Nephron progenitor cell (in vitro differentiated cells): ENCODE measurements at places on chromosomes 12 and 14.
A peak's percentile ranks its signal among the peaks of the same experiment; 100 is the strongest.

DNA sequence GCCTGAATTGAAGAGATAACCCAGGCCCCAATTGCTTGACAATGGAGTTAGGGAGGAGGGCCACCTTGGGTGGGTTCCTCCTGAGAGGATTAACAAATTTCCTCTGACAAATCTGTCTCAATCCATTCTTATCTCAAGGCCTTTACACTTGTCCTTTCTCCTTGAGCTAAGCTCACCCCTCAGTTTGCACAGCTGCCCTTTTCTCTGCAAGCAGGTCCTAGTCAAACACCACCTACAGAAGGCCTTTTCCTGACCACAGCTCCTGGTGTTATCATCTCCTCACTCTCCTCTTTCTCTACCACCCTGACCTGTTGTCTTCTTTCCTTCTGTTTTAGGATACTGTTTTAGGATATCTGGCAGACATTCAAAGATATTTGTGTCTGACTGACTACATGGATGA lies 26.4 kb upstream of the GSC start:
- H3K4me3 ChIP-seq, result no peak overlapping the region
- no peaks in the 10 kb centered on the region for H3K36me3 ChIP-seq
- DNase-seq, result no peak
- no peak overlapping the region for H3K27ac ChIP-seq

DNA sequence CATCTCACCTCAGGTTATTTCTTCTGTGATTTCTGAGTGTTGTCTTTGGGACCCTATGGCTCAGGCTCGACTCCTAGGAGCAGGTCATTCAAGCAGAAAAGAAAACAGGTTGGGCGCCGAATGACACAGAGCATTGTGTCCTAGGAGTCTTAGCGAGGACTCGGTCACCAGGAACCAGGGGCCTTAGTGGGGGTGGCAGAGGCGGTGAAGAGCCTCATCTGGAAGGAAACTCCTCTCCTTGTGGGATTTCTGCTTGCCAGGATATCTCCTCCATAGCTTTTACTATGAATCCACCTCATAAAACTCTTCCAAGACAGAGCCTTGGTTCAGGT lies 630 bp downstream of the PLEKHH1 start:
- peaks cover 24% of the 10 kb centered on the region for H3K4me1 ChIP-seq
- peak overlapping the region; percentile 90 for H3K4me3 ChIP-seq
- DNase-seq, result peak; percentile 39
- no peaks in the 10 kb centered on the region for H3K36me3 ChIP-seq

DNA sequence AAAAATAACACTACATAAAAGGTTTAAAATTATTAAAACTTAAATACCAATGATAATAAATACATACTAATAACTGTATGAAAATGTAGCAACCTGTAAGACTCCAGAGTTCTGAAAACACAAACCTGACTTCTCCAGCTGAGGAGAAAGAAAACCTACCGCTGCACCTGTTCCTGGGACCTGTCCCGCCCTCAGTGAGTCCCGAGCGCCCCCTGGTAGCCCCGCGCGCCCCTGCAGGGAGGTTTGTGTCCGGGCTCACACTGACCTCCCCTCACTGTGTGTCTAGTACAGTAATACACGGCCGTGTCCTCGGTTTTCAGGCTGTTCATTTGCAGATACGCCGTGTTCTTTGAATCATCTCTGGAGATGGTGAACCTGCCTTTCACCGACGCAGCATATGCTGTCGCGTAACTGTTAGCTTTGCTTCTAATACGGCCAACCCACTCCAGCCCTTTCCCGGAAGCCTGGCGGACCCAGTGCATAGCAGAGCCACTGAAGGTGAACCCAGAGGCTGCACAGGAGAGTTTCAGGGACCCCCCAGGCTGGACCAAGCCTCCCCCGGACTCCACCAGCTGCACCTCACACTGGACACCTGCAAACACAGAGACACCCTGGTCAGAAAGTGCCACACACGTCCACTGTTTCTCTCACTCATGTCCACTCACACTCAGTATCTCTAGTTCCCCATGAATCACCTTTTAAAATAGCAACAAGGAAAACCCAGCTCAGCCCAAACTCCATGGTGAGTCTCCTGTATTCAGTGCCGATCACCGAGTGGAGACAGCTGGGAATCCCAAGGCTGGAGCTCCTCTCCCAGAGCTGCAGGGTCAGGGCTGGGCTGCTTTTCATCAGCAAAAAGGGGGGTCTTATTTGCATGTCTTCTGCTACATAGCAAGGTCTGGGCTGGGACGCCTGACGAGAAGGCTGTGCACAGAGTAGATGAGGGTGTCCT lies 1276.3 kb downstream of the TMEM121 start:
- H3K4me3 ChIP-seq, result no peak overlapping the region
- no peaks in the 10 kb centered on the region for H3K4me1 ChIP-seq
- no peaks in the 10 kb centered on the region for H3K36me3 ChIP-seq

- H3K27ac ChIP-seq, result no peak overlapping the region
- no peak overlapping the region for H3K4me3 ChIP-seq
These were observed 98.9 kb downstream of the RERG start for GRCh38 chr12:15122344-15122743.

GRCh38 chr12:68612202-68612601 lies 1.5 kb downstream of the RAP1B start:
- peak overlapping the region; percentile 90 for H3K4me3 ChIP-seq
- peaks cover 54% of the 10 kb centered on the region for H3K4me1 ChIP-seq

DNA sequence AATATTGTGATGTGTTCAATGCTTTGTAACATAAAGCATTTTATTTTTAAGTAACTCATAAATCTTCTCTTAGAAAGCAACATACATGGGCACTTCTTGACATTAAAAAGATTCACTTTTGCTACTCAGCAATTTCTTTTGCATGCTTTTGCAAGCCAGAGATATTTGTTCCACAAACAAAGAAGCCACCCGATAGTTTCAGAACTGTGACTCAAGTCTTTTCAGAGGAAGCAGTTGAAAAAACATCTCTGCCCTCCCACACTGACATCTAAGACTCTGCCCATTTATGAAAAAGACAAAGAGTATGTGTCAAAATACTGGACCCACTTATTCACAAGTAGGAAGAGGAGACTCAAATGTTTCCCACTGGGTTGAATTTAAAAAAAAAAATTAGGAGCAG lies 7.5 kb downstream of the APPL2 start:
- H3K27me3 ChIP-seq, result no peaks in the 10 kb centered on the region
- H3K4me3 ChIP-seq, result no peak overlapping the region
- peak overlapping the region; percentile 32 for H3K27ac ChIP-seq
- H3K36me3 ChIP-seq, result peaks cover 58% of the 10 kb centered on the region

GRCh38 chr12:105987685-105988035 lies 151.1 kb downstream of the NUAK1 start:
- no peak overlapping the region for H3K4me3 ChIP-seq
- peaks cover 5% of the 10 kb centered on the region for H3K4me1 ChIP-seq
- H3K27me3 ChIP-seq, result peaks cover 7% of the 10 kb centered on the region
- no peak for DNase-seq
- no peak overlapping the region for H3K27ac ChIP-seq

DNA sequence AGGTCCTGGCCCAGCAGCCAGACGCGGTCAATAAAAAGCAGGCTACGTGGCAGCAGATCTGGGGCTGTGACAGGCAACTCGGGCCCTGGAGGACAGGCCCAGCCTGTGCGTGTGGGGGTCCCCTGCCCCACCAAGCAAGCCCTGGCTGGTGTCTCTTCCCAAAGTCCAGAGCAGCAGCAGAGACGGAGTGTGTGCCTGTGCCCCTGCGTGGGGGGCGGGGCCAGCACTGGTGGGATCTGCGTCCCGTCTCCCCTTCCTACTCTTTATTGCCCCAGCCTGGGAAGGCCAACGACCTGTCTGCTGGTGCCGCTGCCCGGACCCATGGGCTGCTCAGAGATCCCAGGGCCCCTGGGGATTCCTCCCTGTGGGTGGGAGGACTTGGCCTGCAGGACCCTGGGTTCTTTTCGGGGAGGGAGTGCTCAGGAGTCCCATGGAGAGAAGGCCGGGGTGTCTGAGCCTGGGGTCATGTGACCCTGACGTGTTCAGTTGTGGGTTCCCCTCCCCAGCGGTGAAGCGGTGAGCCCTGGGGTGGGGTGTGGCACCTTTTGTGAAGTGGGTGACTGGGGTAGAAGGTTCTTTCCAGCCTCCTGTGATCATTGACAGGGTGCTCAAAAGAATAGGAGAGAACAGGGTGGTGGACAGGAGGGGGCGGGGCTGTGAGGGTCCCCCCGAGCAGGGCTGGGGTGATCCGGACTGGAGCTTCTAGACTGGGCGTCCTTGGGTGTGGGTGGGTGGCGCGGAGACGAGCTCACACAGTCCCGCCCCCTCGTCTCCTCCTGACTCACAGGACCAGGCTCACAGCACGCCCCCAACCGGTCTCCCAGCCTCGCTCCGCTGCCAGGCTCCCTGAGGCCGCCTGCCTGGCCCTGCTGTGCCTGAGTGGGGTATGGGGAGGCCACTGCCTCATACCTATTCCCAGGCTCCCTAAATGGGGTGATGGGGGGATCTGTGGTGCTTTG lies 22.4 kb downstream of the ASPG start:
- H3K36me3 ChIP-seq, result no peaks in the 10 kb centered on the region
- H3K4me3 ChIP-seq, result no peak overlapping the region
- peaks cover 24% of the 10 kb centered on the region for H3K4me1 ChIP-seq

DNA sequence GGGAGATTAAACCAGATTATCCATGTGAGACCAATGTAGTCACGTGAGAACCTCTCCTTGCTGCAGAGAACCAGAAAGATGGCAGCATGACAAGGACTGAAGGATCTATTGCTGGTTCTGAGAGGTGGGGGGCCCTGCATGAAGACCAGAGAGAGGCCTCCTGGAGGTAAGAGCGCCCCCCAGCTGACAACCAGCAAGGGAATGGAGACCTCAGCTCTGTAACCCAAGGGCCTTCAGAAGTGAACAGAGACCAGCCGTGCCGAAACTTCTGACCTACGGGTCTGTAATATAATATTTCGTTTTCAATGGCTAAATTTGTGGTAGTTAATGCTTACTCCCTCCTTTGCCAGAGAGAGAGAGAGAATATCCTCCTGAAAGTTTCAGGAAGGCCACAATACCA lies 524.1 kb upstream of the TBX3 start:
- no peak overlapping the region for H3K4me3 ChIP-seq
- DNase-seq, result no peak
- peaks cover 73% of the 10 kb centered on the region for H3K4me1 ChIP-seq
- H3K27me3 ChIP-seq, result peaks cover 3% of the 10 kb centered on the region

DNA sequence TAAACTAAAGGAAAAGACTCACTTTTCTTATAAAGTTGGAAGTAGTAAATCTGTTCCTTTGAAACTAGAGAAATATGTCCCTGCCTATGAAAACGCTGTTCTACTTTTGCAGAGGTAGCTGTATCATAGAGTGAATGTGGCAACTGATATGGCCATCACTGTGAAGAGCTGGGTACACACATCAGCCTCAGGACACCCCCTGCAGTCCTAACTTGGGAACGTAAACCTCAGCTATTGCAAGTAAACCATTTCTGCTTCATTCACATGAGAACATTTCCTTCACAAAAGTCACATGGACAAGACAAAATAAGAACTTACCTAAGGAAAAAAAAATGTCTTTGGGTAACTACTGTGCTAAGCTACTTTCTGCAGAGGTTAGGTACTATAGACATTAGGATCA lies 233.3 kb upstream of the PPFIA2 start:
- no peaks in the 10 kb centered on the region for H3K4me1 ChIP-seq
- H3K27ac ChIP-seq, result no peak overlapping the region
- peak; percentile 16 for DNase-seq
- no peaks in the 10 kb centered on the region for H3K36me3 ChIP-seq

DNA sequence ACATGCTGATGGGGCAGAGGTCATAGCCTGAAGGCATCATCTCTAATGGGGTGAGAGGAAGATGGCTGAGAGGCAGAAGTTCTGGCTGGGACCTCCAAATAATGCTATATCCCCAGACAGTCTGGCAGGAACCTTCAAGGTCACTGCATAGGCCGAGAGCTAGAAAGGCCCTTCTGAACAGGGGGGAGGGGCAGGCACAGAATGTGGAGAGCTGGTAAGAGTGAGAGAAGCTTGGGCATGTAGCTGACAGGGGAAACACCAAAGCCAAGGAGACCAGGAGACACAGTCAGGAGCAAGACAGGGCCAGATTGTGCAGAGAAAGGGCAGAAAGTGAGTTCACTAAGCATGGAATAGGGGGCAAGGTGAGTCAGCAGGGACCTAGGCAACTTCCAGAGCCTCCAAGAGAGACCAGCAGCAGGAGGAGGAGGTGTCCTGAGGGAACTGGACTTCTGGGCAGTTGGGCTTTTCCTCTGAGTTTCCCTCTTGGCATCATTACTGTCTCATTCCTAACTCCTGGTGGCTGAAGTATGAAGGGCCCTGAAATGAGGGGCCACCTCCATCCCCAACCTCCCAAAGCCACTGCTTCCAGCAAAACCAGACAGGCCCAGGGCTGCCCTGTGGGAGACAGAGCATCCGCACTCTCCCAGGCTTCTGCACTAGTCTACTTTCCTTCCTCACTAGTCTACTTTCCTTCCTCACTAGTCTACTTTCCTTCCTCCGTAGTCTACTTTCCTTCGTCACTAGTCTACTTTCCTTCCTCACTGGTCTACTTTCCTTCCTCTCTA lies 17.1 kb downstream of the ANO2 start:
- H3K36me3 ChIP-seq, result no peaks in the 10 kb centered on the region
- no peak for DNase-seq
- H3K27me3 ChIP-seq, result peaks cover 47% of the 10 kb centered on the region
- H3K4me3 ChIP-seq, result no peak overlapping the region

DNA sequence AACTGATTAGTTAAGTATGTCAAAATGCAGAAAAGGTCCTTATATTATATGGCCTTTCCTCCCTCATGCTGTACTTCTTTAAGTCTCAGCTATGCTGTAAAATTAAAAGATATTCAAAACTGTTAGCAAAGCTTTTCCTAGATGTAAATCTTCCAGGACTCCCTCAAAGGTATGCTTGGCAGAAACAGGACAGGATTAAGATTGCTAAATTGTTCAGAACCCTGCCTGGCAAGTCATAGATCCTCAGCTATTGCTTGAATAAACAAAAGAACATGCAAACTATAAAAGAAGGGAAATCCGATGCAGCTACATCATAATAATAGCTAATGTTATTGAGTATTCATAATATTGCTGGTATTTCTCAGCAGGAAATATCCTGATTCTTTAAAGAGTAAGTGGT lies 322.6 kb downstream of the CCDC91 start:
- H3K4me3 ChIP-seq, result no peak overlapping the region
- DNase-seq, result no peak
- no peaks in the 10 kb centered on the region for H3K27me3 ChIP-seq
- H3K4me1 ChIP-seq, result no peaks in the 10 kb centered on the region
- no peak overlapping the region for H3K27ac ChIP-seq
